ENCODE measurements at places on chromosomes 5 and 9. TPM values are rescaled to one million over a fixed set of nuclear protein-coding genes. Genes with fewer than 3 reads are reported as not detected.

PCDHB10 gene
- total RNA-seq, result 1.5 TPM

ENTPD2 gene
- total RNA-seq, result 5.1 TPM

TRIM7 gene
- total RNA-seq, result not detected

RACK1 gene
- 2,548 TPM for total RNA-seq

PDCD1LG2 gene
- total RNA-seq, result not detected

WNT8A gene
- total RNA-seq, result 0.26 TPM

NOXA1 gene
- 1.8 TPM for total RNA-seq

SLIT3 gene
- total RNA-seq, result 0.75 TPM

PPP3R2 gene
- total RNA-seq, result not detected

FCN2 gene
- not detected for total RNA-seq

DNA sequence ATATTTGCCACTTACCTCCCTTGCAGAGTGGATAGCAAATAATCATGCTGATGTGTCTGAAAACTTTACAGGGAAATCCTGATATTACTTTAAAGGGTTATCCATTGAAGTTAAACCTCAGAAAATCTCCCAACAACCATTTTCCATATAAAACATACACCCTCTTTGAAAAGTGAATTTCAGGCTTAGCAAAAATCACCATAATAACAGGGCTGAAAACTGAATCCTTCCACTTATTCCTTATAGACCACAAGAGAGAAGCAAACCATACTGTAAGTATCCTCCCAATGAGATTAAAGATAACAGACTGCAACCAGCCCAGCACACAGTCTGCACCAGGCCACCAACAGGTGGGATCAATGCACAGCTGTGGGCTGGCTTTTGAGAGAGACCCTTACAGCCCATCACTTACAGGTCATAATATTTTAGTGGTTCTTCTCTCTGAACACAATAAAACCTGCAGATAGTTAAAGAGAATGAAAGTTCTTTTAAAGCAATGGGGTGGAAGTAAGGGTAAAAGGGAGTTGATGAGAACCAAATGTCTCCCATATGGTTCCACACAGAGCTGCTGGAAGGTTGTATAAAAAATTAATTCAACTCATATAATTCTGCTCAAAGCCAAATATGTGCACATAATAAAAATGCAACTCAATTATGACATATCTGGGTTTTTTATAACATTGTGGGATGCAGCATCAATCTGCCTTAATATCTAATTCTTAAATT lies 376.2 kb upstream of the GRAMD2B start:
- no peak overlapping the region for H3K27ac ChIP-seq
- no peaks in the 10 kb centered on the region for H3K27me3 ChIP-seq
- H3K4me3 ChIP-seq, result no peak overlapping the region
- no peak for DNase-seq

- no peaks in the 10 kb centered on the region for H3K27me3 ChIP-seq
- no peak for DNase-seq
These were observed 720 bp downstream of the NOTCH1 start for GRCh38 chr9:136544964-136545691.

GRCh38 chr9:33438926-33439680 lies 8.3 kb downstream of the AQP3 start:
- H3K27me3 ChIP-seq, result no peaks in the 10 kb centered on the region
- DNase-seq, result no peak
- H3K4me3 ChIP-seq, result no peak overlapping the region

GRCh38 chr9:33223696-33224095 lies 16.3 kb upstream of the SPINK4 start:
- no peak for DNase-seq
- no peaks in the 10 kb centered on the region for H3K27me3 ChIP-seq
- H3K4me1 ChIP-seq, result no peaks in the 10 kb centered on the region
- no peak overlapping the region for H3K27ac ChIP-seq

DNA sequence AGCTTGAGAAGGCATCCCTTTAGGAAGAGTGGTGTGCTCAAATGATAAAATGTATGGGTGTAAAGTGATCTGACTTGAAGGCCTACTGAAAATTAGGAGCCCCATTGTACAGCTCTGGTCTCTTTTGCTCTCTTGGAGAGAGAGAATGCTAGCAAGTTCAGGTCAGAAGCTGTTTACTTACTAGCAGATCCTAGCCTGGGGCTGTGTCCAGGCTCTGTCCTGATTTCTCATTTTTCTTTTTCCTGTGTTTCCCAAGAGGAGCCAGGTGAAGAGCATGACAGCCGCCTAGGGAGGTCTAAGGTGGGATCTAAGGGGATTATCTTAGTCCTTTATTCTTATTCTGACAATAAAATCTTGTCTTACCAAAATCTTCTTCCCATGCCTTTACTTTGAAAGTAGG lies 272.8 kb downstream of the NNT start:
- no peaks in the 10 kb centered on the region for H3K4me1 ChIP-seq
- no peak overlapping the region for H3K27ac ChIP-seq
- H3K36me3 ChIP-seq, result no peaks in the 10 kb centered on the region
- no peaks in the 10 kb centered on the region for H3K27me3 ChIP-seq
- DNase-seq, result no peak
- H3K4me3 ChIP-seq, result no peak overlapping the region

DNA sequence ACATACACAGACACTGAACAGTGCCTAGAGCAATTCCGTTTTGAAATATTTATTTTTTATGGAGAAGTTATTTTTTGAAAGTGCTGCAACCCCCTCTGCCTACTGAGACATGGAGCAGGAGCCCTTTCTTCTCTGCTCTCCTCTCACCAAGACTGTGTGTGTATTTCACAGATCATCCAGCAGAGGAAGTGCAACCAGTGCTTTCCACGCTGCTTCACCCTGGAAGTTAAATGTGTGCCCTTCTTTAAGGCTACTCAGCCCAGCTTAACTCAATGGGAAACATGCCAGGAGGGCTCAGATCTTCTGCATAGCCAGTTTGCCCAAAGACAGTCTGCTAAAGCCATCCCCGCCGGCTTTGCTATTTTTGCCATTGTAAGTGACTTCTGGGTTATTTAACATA lies 606.3 kb downstream of the TLE1 start:
- H3K36me3 ChIP-seq, result no peaks in the 10 kb centered on the region
- no peaks in the 10 kb centered on the region for H3K4me1 ChIP-seq
- no peak overlapping the region for H3K27ac ChIP-seq

GRCh38 chr9:112777914-112778313 lies 27.4 kb downstream of the SNX30 start:
- H3K4me3 ChIP-seq, result no peak overlapping the region
- no peaks in the 10 kb centered on the region for H3K4me1 ChIP-seq
- no peaks in the 10 kb centered on the region for H3K27me3 ChIP-seq
- no peaks in the 10 kb centered on the region for H3K36me3 ChIP-seq

GRCh38 chr9:16099732-16100536 lies 547.1 kb downstream of the CCDC171 start:
- H3K36me3 ChIP-seq, result no peaks in the 10 kb centered on the region
- no peak overlapping the region for H3K27ac ChIP-seq
- H3K27me3 ChIP-seq, result no peaks in the 10 kb centered on the region
- no peak overlapping the region for H3K4me3 ChIP-seq
- DNase-seq, result no peak

GRCh38 chr5:123364441-123365155 lies 58.6 kb downstream of the CEP120 start:
- no peak for DNase-seq
- no peak overlapping the region for H3K27ac ChIP-seq
- no peaks in the 10 kb centered on the region for H3K27me3 ChIP-seq
- H3K4me3 ChIP-seq, result no peak overlapping the region
- peaks cover 2% of the 10 kb centered on the region for H3K36me3 ChIP-seq

GRCh38 chr5:125056671-125057485 lies 310.4 kb upstream of the ZNF608 start:
- H3K4me1 ChIP-seq, result peaks cover 22% of the 10 kb centered on the region
- H3K36me3 ChIP-seq, result peaks cover 11% of the 10 kb centered on the region
- no peak for DNase-seq
- H3K4me3 ChIP-seq, result no peak overlapping the region
- no peaks in the 10 kb centered on the region for H3K27me3 ChIP-seq
- H3K27ac ChIP-seq, result no peak overlapping the region

DNA sequence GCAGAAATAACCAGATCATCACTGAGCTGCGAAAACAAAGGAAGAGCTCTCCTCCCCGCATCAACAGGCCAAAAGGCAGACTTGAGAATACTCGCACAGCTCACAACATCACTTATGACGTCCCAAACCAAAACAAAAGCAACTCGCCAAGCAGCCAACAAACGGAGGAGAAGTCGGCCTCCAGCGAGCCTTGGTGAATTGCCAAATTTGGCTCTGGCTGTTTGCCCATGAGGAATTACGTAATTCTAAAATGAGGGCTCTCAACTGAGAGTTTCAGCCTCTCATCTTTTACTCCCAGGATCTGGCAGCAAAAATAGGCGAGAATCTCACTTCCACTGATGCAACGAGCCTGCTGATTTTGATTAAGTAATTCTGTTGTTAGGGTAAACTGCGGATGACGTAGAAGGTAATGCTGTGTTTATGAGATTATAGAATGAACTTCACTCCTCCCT lies 51.7 kb upstream of the SEMA6A start:
- H3K4me3 ChIP-seq, result no peak overlapping the region
- DNase-seq, result no peak
- no peaks in the 10 kb centered on the region for H3K27me3 ChIP-seq
- no peaks in the 10 kb centered on the region for H3K36me3 ChIP-seq
- H3K4me1 ChIP-seq, result peaks cover 4% of the 10 kb centered on the region
- no peak overlapping the region for H3K27ac ChIP-seq

DNA sequence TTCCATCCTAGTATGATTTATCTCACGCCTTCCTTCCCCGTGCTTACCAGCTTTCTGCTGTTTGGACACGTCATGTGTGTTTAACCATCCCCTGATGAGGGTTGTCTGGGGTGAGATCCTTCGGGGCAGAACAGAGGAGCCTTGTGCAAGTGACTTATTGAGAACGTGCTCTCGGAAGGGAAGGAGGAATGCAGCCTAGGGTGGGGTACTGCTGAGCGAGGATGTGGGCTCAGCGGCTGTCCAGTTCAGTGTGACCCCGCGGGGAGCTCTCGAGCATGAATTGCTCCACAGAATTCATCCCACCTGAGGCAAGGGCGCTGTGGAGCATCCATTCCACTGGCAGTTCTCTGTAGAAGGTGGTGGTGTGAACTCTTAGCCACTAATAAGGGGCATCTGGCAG lies 4.0 kb downstream of the MYOZ3 start:
- no peaks in the 10 kb centered on the region for H3K4me1 ChIP-seq
- peaks cover 4% of the 10 kb centered on the region for H3K36me3 ChIP-seq
- DNase-seq, result peak; percentile 19
- H3K4me3 ChIP-seq, result no peak overlapping the region
- no peak overlapping the region for H3K27ac ChIP-seq

GRCh38 chr9:127078988-127079387 lies 43.4 kb downstream of the ANGPTL2 start:
- DNase-seq, result no peak
- peaks cover 7% of the 10 kb centered on the region for H3K36me3 ChIP-seq
- no peak overlapping the region for H3K27ac ChIP-seq

- peak overlapping the region; percentile 43 for H3K4me3 ChIP-seq
- H3K27ac ChIP-seq, result no peak overlapping the region
- no peaks in the 10 kb centered on the region for H3K4me1 ChIP-seq
- H3K27me3 ChIP-seq, result no peaks in the 10 kb centered on the region
- DNase-seq, result peak; percentile 87
These were observed 762 bp downstream of the CACNA1B start for GRCh38 chr9:137878146-137878941.

DNA sequence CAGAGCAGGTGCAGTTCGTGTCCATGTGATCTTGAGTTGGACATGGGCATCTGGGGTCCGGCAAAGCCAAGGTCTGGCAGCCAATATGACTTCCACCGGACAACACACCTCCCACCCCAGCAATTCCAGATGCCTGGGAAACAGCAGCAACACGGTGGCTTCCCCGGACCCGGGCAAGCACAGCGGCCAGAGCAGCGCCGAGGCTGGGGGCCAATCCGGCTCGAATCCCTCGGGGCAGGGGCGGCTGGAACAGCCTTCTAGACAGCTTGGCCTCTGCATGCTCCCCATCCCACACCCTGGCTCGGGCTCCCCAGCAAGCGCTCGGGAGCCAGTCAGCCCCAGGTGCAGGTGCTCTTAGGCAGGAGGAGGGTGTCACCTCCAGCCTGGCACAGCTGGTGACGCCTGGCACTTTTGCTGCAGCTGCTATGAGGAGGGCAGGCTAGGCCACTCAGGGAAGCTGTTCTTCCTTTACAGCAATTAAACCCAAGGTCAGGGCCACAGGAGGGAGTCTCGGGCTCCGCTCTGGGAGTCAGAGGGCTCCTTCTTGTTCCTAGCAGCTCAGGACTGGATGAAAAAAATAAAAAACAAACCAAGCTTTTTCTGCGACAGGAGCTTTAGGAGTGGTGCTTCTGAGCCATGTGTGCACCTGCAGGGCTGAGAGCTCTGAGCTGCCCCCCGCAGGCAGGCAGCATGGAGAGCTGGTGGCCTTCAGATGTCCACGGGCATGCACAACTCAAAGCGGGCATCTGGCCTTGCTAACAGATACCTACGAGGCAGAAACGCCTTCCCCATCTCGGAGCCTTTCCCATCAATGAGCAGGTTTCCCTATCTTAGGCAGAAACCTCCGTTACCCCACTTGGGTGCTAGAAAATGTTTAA lies 28.2 kb downstream of the DBH start:
- H3K27ac ChIP-seq, result no peak overlapping the region
- H3K27me3 ChIP-seq, result no peaks in the 10 kb centered on the region
- no peak overlapping the region for H3K4me3 ChIP-seq
- H3K4me1 ChIP-seq, result no peaks in the 10 kb centered on the region

- DNase-seq, result no peak
- H3K36me3 ChIP-seq, result no peaks in the 10 kb centered on the region
- no peaks in the 10 kb centered on the region for H3K27me3 ChIP-seq
- peaks cover 17% of the 10 kb centered on the region for H3K4me1 ChIP-seq
These were observed 61.0 kb downstream of the DAP start for GRCh38 chr5:10699987-10700386.

- H3K27ac ChIP-seq, result no peak overlapping the region
- H3K4me1 ChIP-seq, result 0 out of 2 replicates have a peak, but pooled peaks cover under 1% of the 10 kb centered on the region
- peaks cover 13% of the 10 kb centered on the region for H3K36me3 ChIP-seq
- no peaks in the 10 kb centered on the region for H3K27me3 ChIP-seq
- DNase-seq, result no peak
These were observed 6.8 kb downstream of the MACROH2A1 start for GRCh38 chr5:135392256-135392655.

- peaks cover 18% of the 10 kb centered on the region for H3K4me1 ChIP-seq
- DNase-seq, result peak; percentile 52
- no peaks in the 10 kb centered on the region for H3K36me3 ChIP-seq
- H3K27me3 ChIP-seq, result no peaks in the 10 kb centered on the region
- peak overlapping the region; percentile 2 for H3K27ac ChIP-seq
These were observed 30.4 kb downstream of the RASGRF2 start for GRCh38 chr5:80990527-80990926.

DNA sequence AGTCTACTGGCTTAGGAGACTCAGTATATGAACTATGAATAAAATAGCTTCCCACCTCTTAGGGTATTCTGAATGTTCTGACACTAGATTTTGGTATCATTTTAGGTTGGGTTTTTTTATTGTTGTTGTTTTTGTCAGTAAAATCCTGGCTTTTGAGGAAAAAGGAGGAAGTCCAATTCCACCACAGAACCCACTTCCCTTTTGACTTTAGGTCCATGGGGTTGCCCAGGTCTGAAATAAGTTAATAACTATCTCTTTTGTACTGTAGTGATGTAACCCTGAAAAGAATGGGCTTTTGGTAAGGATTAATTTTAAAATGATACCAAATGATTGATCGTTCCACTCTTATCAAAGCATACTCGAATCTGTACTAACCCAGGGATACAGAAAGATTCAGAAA lies 29.1 kb upstream of the IL12B start:
- H3K27ac ChIP-seq, result no peak overlapping the region
- no peak overlapping the region for H3K4me3 ChIP-seq
- H3K4me1 ChIP-seq, result no peaks in the 10 kb centered on the region
- DNase-seq, result no peak
- H3K27me3 ChIP-seq, result no peaks in the 10 kb centered on the region

- no peaks in the 10 kb centered on the region for H3K36me3 ChIP-seq
- DNase-seq, result peak; percentile 33
These were observed 100.3 kb upstream of the LMX1B start for GRCh38 chr9:126513159-126514036.

- H3K4me3 ChIP-seq, result no peak overlapping the region
- no peaks in the 10 kb centered on the region for H3K27me3 ChIP-seq
- no peak overlapping the region for H3K27ac ChIP-seq
- no peaks in the 10 kb centered on the region for H3K36me3 ChIP-seq
- H3K4me1 ChIP-seq, result no peaks in the 10 kb centered on the region
These were observed 25.7 kb downstream of the SYK start for GRCh38 chr9:90827181-90827871.
